Femur (tissue), 1 donor: ENCODE measurements at places on chromosomes 5 and 9.
A peak's percentile ranks its signal among the peaks of the same experiment; 100 is the strongest.

DNA sequence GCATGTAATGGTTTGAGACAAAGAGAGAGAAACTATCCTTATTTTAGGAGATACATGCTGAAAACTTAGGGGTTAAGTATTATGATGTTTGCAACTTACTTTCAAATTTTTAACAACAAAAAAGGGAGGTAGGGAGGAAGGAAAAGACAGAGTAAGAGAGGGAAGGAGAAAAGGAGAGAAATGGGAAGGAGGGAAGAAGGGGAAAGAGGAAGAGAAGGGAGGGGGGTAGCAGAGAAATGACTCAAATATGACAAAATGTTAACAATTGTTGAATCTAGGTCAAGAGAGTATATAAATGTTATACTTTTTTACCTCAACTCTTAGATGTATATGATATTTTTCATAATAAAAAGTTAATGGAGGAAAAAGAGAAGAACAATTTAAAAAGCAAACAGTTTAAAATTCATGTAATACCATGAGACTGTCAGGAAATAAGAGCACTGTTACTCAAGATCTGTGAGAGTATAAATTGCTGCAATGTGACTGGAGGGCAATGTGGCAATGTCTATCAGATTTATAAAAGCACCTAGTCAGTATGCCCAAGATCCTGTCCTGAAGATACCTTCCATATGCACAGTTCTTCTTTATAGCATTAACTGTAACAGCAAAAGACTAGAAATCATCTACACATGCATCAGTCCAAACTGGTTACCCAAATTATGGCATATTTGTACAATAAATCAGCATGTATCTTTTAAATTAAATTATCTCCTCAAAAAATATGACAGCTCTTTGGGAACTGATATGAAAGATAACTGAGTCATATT, 16.3 kb downstream of the FBXW11 start:
- no peak for DNase-seq

- no peak for DNase-seq
These were observed 5.9 kb downstream of the PLK2 start for GRCh38 chr5:58454025-58454424.

DNA sequence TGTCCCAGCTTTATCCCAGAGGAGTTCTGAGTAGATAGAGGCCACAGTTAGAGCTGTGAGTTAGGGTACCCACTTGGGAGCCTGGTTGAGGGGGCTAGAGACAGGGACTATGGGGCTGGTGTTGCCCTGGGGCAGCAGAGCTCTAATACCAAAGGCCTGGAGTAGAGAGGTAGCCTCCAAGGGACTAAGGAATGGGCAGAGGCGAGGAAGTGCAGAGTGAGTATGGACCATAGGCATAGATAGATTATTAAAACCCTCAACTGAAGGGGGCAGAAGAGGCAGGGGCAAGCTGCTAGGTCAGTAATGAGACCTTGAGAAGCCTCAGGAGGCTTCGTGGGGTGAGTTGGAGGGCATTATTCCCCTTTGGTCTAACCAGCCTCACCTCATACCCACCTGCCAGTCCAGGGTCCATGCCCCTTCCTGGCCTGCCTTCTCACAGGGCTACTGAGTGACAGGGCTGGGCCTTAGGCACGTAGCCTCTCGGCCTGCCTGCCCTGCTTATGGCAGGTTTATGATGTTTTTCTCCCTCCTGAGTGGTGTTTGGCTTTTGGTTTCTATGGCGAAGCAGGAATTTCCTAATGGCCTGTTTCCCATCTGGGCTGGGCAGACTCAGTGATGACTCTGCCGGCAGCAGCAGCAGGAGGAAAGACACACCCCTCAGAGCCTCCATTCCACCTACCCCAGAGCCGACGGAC, 8.0 kb downstream of the PDLIM4 start:
- DNase-seq: peak; percentile 94

DNA sequence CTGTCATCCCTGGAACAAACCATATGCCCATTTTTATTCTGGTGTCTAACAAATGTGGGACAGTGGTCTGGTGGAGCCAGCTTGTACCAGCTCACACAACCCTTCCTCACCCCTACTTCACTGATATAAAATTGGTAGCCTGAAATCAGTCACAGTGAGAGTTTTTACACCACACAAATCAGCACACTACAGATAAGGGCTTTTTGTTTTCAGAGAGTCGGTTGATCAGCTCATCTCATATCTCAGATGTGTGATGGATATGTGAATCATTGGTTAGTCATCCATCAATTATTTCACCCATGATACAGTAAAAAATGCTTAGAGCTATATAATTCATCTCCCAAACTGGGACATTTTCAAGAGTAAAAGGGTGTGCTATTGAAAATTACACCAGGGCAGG, 529.2 kb downstream of the EBF1 start:
- DNase-seq: no peak

DNA sequence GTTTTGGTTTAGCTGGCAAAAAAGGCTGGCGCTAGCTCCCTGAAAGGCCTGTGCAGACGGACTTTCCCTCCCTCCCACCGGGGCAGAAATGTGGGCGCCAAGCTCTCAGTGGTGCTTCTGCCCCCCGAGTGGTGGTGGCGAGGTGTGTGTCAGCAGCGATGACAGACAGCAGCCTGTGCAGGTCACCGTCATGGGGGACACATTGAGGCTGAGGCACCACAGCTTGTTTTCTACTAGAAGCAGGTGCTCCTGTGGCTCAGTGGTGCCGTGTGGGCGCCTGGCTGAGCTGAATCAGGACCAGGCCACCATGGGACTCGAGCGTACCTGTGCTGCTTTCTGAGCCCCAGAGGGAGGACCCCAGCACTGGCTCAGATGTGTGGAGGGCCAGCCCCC, 6.2 kb downstream of the WNK2 start:
- no peak for DNase-seq

- no peak for DNase-seq
These were observed 9.4 kb upstream of the RHOBTB3 start for GRCh38 chr5:95721582-95722295.
